ENCODE measurements at places on chromosomes 11 and 22.

GRCh38 chr11:78982473-78982872 is 407.8 kb upstream of the NARS2 start:
- no peak for DNase-seq

DNA sequence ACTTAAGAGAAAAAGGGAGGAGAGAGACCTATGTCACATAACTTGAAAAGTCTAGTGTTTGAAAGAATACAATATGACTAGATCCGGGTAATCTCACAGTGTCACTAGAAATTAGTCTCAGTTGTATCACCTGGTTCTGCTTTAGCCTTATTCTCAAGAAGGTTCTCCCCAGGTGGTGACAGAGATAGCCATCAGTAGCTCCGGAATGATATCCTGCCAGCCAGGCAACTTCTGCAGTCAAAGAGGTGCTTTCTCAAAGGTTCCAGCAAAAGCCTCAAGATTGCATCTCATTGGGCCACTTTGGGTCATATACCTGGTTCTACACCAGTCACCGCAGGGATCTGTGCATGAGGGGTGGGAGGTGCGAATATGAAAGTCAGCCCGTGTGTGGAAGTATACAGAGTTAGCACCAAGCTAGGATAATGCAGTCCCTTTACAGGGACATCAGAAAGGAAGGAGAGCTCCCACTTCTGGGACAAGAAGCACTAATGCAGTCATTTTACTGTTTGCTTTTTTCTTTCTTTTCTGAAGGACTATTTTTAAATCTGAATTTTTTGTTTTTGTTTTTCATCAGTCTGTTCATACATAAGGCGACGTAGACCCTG is 61.1 kb downstream of the CYB5R2 start:
- DNase-seq: no peak

- DNase-seq: no peak
These were observed 19.1 kb downstream of the MIF start for GRCh38 chr22:23913306-23913660.

DNA sequence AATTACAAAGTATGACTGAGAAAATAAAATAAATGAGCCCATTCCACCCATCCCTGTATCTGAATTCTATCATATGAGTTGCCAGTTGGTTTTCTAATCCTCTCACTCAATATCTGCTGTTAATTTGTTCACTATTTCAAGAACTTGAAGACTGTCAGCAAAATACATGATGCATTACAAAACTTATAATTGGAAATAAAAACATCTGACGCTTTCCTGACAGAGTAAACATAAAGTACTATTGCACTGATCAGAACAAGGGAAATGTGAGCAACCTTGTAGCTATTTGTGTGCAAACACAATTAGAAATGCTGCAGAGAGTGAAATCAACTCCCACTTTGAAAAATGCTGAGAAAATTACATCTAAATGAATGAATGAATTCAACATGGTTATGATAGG is 97.1 kb downstream of the MPPED2 start:
- no peak for DNase-seq

GRCh38 chr22:31039393-31039792 is 41.7 kb upstream of the SMTN start:
- DNase-seq: peak; percentile 64

DNA sequence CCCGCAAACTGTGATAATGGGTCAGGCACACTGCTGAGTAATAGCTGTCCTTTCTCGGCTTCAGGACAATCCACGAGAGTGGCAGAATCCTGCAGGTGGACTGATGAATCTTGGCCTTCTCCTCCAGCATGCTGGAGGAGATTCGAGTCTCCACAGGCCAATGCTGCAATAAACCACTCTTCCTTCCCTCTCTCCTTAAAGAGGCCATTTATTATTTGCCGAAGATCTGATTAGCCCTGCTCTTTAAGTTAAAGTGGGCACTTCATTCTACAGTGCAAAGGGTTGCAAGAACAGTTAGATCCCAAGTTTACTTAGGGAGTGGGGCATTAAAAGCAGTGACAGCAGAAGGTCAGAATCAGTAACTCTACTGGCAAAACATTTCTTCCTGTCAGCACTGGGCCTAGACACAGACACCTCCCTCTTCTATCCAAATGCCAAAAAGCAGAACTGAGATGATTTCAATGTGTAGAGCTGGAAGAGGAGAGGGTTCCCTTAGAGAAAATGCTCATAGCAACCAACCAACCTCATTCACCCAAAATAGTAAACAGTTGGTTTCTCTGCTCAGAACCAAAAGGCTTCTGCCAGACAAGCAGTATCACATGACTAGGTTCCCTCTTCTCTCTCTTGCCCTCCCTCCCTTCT is 121.7 kb downstream of the SGSM3 start:
- DNase-seq: peak; percentile 72

DNA sequence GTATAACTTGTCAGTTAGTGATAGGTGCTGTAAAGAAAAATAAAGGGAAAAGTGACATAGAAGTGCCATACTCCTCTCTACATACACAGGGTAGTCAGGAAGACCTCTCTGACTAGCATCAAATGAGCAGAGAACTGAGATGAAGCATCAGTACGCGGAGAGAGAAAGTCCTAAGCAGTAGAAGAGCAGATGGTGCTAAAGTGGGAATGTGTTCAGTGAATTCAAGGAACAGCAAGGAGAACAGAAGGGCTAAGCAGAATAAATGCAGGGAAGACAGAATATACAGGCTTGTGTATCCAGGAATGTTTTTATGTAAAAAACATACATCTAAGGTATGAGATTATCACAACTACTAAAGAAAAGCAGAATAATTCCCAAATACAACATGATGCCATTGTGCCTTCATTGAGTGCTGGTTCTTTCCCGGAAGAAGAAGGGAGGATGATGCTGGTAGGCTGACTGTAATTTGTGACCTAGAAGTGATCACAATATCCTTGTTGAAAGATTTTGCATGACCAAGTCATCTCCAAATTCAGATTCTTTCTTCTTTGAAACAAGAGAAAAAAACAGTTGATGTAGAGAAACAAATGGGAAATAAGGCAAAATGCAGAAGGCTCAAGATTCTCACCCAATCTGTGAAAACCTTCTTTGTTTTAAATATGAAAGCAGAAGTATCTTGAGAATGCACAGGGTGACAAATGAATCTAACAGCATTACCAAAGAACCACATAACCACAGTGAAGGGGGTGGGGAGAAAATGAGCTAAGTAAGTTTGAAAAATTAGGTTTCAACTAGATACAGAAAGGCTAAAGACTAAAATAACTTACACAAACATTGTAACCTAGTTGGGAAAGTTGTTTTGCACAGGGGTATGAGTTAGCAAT is 20.5 kb downstream of the MRE11 start:
- peak; percentile 11 for DNase-seq

- DNase-seq: peak; percentile 90
These were observed at the start of gene ZNF215 for GRCh38 chr11:6926208-6927029. TSS of gene ZNF215 (plus strand) at chr11:6926426. CDS start at chr11:6932273, 5,847 bp downstream.

DNA sequence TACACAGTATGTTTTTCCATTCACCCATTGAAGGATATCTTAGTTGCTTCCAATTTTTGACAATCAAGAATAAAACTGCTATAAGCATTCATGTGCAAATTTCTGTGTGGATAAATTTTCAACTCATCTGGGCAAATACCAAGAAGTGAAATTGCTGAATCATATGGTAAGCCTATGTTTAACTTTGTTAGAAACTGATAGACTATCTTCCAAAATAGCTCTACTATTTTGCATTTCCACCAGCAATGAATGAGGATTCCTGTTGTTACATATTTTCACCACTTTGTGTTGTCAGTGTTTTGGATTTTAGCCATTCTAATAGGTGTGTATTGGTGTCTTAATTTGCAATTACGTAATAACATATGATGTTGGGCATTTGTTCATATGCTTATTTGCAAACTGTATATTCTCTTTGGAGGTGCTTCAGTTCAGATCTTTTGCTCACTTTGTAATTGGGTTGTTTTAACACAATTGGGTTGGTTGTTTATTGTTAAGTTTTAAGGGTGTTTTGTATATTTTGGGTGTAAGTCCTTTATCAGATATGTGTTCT is 49.2 kb upstream of the FAM181B start:
- DNase-seq: no peak

- no peak for DNase-seq
These were observed 190.4 kb downstream of the MAML2 start for GRCh38 chr11:96152623-96153022.

GRCh38 chr11:122344215-122344614 is 228.2 kb upstream of the BLID start:
- peak; percentile 90 for DNase-seq

DNA sequence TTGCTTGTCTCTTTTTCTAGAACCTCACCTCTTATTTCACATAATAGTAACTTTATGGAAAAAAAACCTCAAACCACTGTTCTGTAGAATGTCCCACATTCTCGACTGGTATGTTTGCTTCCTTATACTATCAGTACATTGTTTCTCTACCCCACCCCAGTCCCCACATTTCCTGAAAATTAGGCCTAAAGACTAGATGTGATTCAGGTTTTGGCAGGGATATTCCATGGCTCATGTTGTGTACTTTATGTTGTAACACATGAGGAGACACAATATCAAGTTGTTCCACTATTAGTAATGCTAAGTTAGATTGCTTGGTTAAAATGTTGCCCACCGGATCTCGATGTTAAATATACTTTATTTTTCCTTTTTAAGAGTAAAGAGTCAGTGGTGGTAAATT is 34.7 kb downstream of the DDIAS start:
- peak; percentile 87 for DNase-seq

DNA sequence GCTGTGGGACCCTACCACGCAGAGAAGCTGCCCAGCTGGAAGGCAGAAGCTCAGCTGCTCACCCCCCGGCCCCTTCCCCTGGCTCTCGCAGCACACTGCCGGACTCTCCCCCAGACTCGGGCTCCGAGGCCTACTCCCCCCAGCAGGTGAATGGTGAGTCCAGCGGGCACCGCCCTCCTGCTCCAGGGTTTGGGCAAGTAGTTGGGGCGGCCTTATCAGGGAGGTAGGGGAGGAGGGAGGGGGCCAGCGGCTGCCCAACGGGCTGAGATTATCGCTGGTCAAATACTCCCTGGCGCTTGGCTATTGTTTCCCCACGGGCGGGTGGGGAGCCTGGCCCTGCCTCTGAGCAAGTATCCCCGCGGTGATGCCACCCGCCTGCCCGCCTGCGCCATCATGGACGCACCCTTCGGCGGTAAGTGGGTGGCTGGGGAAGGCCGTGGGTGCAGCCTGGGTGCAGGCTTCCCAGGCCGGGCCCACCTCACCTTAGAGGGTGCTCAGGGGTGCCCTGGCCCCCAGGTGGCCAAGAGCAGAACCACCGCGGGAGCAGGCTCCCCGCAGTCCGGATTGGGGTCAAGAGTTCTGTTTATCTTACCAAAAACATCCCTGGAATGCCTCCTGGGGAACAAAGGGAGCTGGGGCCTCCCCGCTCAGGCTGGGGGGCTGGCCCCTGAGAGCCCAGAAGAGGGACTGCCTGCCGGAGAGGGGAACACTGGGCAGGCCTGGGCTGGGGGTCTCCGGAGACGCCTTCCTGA is 16.9 kb downstream of the MYRF start:
- DNase-seq: peak; percentile 46

- DNase-seq: peak; percentile 27
These were observed 115.3 kb upstream of the TTC12 start for GRCh38 chr11:113198972-113199661.

DNA sequence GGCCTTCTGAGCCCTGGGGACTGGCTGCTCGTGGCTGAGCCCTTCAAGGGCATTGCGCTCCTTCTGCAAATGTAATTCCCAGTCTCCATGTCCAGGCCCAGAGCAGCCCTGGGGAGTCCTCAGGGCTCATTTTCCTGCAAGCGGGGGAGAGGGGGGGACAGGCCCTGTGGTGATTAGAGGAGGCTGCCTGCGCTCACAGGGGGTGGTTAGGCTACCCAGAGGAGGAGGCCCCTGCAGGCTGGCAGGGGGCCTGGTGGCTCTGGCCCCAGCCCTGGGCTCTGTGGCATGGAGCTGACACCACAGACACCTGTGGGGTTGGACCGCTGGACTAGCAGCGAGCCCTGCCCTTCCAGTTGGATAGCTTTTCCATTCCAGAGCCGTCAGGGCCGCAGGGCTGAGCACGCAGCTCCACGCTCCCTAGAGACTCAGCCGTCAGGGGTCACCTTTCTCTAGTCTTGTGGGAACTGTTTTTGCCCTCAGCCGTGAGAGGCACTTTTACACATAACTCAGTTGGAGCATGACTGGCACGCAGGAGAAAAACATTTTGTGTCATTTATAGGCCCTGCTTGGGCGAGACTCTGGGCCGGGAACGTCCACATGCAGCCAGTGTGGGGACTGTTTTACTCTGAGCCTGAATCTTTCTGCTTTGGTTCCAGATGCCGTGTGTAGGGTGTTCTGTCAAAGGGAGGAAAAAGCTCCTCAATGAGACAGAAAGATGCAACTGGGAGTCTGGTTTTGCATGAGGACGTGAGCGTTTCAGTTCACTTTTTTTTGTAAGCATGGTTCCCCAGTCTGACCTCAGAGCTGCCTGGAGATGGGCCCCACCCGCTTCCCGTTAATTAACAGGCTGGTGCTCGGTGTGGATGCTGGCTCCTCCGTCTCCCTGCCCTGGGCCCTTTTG is 58.1 kb downstream of the LRP5 start:
- DNase-seq: no peak

GRCh38 chr22:45718391-45718790 is 46.8 kb downstream of the ATXN10 start:
- DNase-seq: no peak

- DNase-seq: peak; percentile 39
These were observed 200.2 kb upstream of the SORL1-AS1 start for GRCh38 chr11:121652971-121653370.

GRCh38 chr11:76062733-76063132 is 143.6 kb downstream of the WNT11 start:
- DNase-seq: no peak

DNA sequence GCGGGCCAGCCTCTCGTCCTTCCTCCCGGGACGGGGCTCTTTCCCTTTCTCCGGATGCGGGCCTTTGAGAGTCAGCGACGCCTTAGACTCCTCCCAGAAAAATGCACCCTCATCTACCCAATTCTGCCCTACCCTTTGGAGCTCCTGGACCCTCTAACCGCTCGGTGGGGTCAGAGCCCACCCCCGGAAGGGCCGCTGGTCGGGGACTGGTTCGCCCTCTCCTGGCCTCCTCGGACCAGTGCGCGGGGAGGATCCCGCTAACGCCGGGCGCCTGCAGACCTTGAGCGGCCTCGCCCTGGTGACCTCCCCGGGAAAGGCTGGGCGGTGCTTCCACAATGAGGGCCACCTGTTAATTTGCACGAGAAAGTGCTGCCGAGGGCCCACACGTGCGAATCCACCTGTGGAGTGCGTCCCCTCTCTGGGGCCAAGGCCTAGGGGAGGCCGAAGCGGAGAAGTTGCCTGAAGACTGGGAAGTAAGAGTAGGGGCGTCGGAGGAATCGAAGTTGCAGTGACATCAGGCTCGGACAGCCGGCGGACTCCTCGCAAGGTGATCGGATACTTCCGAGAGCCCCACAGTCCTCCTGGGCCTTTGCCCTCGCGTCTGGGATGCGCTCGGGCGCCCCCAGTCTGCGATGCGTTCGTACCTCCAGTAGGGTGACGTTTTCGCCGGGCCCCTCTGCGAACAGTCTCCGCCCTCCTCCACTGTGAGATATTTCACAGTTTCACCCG is 61.5 kb downstream of the ENDOD1 start:
- peak; percentile 93 for DNase-seq
